ENCODE measurements at places on chromosomes 1 and 21.

DNA sequence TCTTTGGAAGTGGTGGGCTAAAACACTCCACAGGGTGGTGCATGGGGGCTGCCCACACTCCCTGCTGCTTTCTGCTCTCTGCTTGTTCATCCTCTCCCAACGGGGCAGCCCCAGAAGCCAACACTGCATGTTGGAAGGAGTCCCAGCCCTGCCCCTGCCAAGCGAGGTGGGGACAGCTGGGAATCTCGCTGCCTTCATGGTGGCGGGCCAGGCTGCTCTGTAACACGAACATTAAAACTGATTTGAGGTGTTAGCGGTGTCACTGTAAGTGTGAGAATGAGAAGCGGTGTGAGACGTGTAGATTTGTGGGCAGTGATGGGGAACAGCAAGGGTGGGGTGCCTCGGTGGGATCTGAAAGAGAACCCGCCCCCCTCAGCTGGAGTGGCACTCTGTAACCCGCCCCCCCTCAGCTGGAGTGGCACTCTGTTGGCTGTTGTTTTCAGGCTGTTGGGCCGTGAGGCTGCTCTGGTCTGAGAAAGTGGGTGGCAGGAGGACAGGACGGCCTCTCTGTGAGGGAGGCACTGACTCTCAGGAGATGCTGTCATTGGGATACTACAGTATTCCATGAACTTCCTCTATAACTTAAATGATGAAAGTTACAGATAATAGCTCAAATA is 80.9 kb downstream of the PCBP3 start:
- no peak for DNase-seq

DNA sequence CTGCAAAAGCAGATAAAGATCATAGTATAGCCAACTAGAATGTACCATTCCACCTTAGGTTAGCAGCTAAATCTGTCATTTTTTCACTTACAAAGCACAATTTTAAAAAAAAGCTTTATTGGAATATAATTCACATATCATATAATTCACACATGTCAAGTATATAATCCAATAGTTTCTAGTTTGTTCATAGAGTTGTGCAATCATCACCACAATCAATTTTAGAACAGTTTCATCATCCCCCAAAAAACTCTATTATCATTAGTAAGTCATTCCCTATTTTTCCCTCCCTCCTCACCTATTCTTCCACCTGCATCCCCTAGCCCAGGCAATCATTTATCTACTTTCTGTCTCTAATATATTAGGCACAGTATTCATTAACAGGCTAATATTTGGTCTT is 32.0 kb upstream of the INSL5 start:
- DNase-seq = no peak

GRCh38 chr1:2786329-2787162 is 14.9 kb downstream of the TTC34 start:
- DNase-seq = peak; percentile 76

GRCh38 chr1:238329671-238330070 is 438.9 kb upstream of the ZP4 start:
- DNase-seq = no peak

DNA sequence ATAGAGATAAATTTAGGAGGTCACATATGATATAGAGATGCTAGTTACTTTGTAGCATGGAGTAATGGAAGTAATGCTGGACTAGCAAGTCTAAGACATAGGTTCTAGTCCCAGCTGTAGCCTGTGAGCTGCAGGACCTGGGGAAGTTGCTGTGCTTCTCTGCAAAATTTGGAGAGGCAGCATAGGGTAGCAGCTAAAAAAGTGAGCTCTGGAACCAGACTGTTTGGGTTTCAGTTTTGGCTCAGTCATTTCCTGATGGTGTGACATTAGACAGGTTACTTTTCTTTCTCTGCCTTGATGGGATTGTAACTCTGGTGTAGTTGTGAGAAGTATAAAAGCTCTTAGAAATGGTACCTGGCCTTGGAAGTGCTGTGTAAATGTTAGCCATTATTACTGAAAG is 3.3 kb downstream of the METTL13 start:
- DNase-seq = no peak

DNA sequence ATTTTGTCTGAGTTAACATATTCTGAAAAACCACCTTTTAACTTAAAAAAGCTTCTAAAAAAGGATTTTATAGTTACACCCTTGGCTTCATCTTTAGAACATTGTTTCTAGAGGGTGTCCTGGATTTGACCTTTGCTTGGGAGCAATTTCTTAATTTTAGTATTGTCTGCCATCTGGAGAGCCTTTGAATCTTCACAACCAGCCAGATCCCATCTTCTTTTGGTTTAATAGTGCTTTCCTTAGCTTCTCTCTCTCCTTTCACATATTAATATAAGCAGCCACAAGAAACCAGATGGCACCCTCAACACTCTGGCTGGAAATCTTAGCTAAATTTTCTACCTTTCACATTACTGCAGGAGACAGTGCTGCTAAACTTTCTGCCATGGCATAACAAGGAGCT is 76.5 kb upstream of the TSPAN2 start:
- no peak for DNase-seq

DNA sequence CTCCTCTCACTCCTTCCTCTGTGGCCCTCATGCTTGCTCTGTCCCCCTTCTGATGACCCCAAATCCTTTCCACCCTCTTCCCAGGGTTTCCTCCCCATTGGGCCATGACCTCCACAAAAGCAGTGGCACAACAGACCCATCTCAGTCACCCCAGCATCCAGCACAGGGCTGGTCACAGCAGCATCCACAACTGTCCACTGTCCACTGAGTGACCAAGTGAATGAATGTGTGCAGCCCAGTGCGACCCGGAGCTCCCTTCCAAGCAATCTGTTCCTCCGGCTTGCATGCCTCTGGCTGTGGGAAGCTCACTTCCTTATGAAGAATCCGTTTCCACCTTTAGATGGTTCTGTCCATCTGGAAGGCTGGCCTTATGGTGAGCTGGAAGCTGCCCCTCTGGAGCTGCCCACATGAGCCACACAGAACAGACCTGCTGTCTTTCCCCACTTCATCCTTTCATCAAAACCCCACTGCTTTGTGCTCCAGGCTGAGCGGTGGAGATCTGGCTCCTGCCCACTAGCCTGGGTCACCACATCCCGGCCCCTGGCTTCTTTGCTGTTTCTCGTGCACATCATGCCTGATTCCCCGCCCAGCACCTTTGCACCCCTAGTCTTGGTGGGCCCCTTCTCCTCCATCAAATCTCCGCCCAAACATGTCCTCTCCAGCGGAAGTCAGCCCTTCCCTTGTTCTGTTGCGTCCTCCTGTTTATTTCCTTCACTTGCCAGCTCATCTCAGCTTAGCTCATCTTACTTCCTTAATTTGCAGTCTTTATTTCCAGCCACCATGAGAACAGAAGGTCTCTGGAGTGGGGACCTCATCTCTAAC is 56.4 kb downstream of the EDN2 start:
- DNase-seq = no peak

- no peak for DNase-seq
Observed at GRCh38 chr1:223543560-223543959, 121.9 kb downstream of the CAPN8 start.

DNA sequence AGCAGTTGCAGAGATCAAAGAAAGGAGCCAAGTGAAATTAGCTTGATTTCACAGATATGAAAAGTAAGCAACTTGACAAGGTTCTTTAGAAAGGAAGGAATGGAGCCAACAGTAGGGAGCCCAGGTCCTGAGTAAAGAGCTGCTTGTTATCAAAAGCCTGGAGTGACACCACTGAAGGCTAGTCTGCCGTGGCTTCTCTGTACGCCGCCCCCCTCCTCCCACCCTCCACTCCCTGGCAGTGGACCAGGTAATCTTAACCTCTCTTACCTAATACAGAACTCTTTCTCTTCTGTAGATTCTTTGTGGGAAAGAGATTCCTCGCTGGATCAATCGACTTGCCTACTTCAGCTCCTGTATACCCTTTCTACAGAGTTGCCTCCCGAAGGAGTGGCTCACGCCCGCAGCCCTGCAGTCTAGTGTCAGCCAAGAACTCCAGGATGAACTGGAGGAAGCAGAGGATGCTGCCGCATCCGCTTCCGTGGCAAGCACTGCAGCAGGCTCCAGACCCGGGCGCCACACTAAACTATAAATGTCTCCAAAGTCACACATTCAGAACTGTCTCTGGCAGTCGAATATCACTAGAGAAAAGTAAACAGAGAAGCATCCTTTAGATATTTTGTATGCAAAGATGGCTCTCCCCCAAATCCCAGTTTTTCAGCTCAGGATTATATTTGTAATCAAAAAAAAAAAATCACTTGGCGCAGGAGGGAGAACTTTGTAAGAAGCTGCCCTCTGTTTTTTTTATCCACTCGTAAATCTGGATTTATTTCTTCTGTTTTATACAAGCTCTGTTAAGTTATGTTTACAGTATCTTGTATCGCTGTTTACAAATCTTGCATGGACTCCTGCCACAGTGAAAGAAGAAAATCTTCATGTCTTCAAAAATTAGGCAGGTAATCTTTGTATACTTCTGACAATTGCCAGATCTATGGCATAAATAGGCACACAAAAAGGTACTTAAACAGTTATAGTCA is 52.6 kb downstream of the DESI2 start:
- no peak for DNase-seq

- DNase-seq = no peak
Observed at GRCh38 chr1:6353619-6353954, 40.0 kb downstream of the ACOT7 start.

GRCh38 chr21:35032474-35033263 is 16.4 kb downstream of the RUNX1 start:
- no peak for DNase-seq

DNA sequence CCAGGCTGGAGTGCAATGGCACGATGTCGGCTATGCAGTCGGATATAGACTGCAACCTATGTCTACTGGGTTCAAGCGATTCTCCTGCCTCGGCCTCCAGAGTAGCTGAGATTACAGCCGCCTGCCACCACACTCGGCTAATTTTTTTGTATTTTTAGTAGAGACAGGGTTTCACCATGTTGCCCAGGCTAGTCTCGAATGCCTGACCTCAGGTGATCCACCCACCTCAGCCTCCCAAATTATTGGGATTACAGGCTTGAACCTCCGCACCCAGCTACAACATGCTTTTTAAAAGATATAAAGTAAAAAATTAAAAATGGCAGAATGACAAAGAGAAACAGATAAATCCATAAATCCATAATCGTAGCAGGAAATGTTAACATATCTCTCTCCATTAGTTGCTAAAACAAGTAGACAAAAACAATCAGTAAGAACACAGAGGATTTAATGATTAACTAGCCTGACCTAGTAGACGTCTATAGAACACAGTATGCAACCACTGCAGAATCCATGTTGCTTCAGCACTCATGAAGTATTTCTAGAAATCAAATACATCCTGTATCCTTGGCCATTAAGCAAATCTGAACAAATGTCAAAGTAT is 59.9 kb upstream of the SPOCD1 start:
- no peak for DNase-seq

- DNase-seq = no peak
Observed at GRCh38 chr1:194809215-194809614, 1622.8 kb upstream of the B3GALT2 start.

DNA sequence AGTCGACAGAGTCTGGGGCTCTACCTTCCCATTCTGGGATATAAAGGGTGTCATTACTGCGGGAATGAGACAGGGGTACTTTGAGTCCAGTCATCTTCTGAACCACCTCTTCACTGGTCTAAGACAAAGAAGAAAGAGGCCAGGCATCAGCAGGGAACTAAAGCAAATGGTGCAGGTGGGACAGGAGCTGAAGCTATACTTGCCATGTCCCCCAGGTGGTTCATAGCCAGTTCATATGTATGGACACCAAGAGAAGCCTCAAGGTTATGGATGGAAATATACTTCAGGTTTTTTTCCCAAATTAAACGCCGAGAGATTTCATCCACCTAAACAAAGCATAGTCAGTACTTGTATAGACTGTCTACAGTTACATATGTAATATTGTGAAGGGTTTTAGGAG is 2.2 kb downstream of the CTSK start:
- no peak for DNase-seq

DNA sequence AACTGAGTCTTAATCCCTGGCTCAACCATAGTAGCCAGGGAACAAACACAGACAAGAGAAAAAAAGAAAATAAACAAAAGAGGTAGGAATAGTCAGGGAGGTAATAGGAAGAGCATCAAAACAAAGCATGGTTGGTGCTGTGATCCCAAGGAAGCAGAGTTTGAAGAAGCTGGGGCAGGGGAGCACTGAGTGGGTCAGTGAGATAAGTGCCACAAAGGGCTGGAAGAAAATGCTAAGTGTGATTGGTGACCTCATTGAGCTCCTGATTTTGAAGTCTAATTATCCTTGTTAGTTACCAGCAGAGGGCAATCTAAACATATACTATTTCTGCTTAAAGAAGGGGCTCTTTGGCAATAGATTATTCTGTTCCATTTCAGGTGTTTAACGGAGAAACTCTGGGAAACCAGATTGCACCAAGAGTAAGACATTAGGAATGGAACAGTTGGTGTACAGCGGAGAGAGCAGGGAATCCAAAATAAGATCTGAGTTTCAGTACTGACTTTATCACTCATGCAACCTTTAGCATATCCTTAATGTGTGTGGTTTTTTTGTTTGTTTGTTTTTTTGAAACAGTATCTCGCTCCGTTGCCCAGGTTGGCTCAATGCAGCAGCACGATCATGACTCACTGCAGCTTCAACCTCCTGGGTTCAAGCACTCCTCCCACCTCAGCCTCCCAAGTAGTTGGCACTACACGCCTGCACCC is 30.7 kb upstream of the KIAA1614 start:
- DNase-seq = no peak

DNA sequence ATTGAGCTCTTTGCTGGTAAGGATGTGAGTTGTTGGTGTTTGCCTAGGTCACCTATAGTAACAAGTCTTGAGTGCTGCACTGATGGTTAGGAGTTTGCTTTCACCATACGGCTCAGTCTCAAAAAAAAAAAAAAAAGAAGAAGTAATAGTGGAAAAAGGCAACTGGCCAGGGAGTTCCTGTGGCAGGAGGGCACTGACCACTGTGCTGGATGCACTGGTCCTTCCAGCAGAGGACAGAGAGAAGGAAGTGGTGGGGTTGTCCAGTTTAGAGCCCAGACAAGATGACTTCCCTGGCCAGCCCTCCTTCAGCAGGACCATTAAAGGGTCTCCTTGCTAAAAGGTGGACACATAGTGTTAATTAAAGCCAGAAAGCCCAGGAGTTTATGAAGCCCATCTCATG is 11.9 kb upstream of the PTCH2 start:
- DNase-seq = no peak

GRCh38 chr1:240985081-240985480 is 371.9 kb downstream of the RGS7 start:
- no peak for DNase-seq

- DNase-seq = peak; percentile 42
Observed at GRCh38 chr1:6205849-6206519, at the start of gene RNF207. Gene RNF207 (plus strand): TSS chr1:6206119. CDS start chr1:6206536, 417 bp downstream.

DNA sequence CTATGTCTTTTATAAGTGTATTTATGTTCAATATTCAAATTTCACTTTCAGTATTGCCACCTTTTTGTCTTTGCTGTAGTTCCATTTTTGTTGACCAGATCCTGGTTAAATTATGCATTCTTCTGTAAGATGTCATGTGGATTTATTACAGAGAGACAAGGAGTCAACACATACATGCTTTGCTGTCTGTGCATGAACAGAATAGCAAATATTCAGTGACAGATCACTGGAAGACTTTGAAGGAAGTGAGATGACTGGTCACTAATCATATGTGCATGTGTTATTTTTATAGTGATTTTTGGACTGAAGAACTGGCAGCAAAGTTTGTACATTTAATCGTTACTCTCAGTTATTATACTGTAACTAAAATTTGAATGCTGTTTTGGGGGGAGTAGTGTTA is 117.2 kb downstream of the PLPPR5 start:
- DNase-seq = no peak

Measured in endothelial cell (in vitro differentiated cells).